Naive B cell (primary cell): ENCODE measurements at places on chromosomes 6 and 20.

- no peaks in the 10 kb centered on the region for H3K27me3 ChIP-seq
- no peak overlapping the region for H3K4me3 ChIP-seq
- no peak for DNase-seq
- H3K27ac ChIP-seq = no peak overlapping the region
Observed at GRCh38 chr6:134359302-134359701, 41.4 kb upstream of the SGK1 start.

GRCh38 chr6:137159912-137160311 is 13.5 kb downstream of the IL22RA2 start:
- peaks cover 46% of the 10 kb centered on the region for H3K4me1 ChIP-seq
- H3K27me3 ChIP-seq = no peaks in the 10 kb centered on the region

DNA sequence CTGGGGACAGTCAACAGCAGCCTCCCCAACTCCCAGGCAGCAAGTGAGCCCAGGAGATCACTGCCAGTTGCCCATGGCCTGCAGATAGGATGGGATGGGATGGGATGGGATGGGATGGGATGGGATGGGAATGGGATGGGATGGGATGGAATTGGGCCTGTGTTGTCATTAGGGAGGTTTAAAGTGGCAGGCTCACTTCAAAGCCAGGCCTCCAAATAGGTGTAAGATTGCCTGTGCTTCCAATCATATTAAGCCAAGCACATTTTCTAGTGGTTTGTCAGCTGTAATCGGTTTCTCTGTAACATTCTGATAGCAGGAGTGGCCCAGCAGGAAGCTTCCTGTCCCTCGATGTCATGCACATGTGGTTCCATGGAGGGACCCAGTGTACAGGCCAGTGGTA is 82.7 kb upstream of the NXT1 start:
- no peaks in the 10 kb centered on the region for H3K4me1 ChIP-seq
- peaks cover 13% of the 10 kb centered on the region for H3K36me3 ChIP-seq
- H3K4me3 ChIP-seq = no peak overlapping the region
- H3K27ac ChIP-seq = no peak overlapping the region
- peaks cover 7% of the 10 kb centered on the region for H3K27me3 ChIP-seq

DNA sequence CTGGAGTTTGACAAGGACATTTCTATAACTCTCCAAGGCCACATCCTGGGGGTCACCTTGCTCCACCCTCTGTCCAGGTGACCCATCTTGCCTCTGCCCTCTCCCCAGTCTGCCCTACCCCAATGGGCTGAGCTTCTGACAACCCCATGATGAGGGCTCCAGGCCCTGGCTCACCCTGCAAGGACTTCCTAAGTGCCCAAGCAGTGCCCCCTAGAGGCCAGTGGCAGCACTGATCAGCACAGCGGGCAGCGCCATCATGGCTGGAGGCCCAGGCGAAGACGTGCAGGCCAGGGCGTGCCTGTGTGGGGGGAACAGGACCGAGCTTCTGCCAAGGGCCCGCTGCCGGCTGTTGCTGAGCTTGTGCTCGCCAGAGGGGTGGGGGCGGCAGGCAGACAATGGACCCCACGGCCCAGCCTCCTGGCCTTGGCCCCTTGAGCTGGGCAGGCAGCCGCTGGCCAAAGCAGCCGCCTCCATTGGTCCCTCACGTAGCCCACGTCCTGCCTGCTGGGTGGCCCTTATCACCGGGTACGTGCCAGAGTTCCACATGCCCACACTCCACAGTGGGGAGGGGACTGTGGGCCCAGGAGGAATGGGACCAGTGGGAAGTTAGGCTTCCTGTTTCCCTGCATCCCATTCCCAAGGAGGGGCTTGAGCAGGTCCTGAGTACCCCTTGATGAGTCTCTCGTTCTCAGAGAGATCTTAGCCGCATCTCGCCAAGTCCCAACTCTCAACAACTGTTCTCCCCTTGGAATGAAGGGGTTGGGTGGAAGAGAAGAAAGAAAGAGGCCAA is 64.3 kb downstream of the MRPL14 start:
- no peak for DNase-seq
- no peak overlapping the region for H3K4me3 ChIP-seq
- H3K4me1 ChIP-seq = peaks cover 6% of the 10 kb centered on the region

DNA sequence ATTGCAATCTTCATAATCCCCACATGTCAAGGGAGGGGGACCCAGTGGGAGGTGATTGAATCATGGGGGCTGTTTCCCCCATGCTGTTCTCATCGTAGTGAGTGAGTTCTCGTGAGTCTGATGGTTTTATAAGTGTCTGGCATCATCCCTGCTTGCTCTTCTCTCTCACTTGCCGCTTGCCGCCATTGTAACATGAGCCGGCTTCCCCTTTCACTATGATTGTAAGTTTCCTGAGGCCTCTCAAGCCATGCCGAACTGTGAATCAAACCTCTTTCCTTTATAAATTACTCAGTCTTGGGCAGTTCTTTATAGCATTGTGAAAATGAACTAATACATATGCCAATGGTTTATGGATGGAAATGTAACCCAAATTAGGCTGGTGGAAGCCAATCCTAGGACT is 109.4 kb upstream of the AKAP12 start:
- no peaks in the 10 kb centered on the region for H3K4me1 ChIP-seq
- DNase-seq = no peak
- H3K4me3 ChIP-seq = no peak overlapping the region

GRCh38 chr6:95095855-95096254 is 481.5 kb upstream of the MANEA start:
- no peaks in the 10 kb centered on the region for H3K36me3 ChIP-seq
- no peaks in the 10 kb centered on the region for H3K27me3 ChIP-seq
- H3K4me3 ChIP-seq = no peak overlapping the region
- DNase-seq = no peak
- H3K4me1 ChIP-seq = no peaks in the 10 kb centered on the region

DNA sequence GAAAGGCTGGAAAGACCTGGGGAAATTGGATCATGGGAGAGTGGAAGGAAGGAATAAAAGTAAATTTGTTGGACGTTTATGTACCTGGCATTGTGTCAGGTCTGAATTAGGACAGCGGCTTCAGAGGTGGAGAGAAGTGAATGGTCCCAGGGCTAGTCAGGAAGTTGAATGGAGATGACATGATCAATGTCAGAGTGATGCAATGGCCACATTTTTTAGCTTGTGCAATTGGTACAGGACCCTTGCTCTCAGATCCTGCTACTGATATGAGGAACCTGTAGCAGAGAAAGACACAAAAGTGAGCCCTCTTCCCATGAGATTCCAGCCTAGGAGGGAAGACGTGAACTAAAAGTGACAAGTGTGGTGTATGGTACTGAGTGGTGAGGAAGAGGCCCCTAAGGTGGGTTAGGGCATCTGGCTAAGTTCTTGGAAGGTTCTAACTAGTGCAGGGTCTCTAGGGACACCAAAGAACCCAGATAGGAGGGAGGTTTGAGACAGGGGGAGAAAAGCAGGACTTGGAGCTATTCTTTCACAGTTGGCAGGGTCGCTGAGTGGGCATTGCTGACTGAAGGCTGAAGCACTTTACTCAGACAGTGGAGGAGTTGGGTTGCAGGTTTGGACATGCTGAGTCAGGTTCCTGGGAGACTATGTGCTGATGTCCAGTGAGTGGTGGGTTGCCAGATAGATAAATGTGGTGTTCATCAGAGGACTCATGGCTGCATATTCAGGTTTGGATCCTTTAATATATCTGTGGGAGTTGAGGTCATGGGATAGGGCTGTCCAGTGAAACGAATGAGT is 266.1 kb upstream of the RNF24 start:
- no peak overlapping the region for H3K4me3 ChIP-seq
- no peaks in the 10 kb centered on the region for H3K27me3 ChIP-seq
- no peak for DNase-seq
- no peak overlapping the region for H3K27ac ChIP-seq
- H3K4me1 ChIP-seq = no peaks in the 10 kb centered on the region
- H3K36me3 ChIP-seq = no peaks in the 10 kb centered on the region

GRCh38 chr6:1131285-1132079 is 180.4 kb upstream of the FOXQ1 start:
- no peak overlapping the region for H3K4me3 ChIP-seq
- peaks cover 17% of the 10 kb centered on the region for H3K27me3 ChIP-seq
- H3K27ac ChIP-seq = no peak overlapping the region
- no peaks in the 10 kb centered on the region for H3K36me3 ChIP-seq
- H3K4me1 ChIP-seq = no peaks in the 10 kb centered on the region
- DNase-seq = no peak

- no peak overlapping the region for H3K27ac ChIP-seq
- peaks cover 32% of the 10 kb centered on the region for H3K27me3 ChIP-seq
- H3K4me3 ChIP-seq = no peak overlapping the region
- no peak for DNase-seq
Observed at GRCh38 chr6:20334334-20334733, 67.3 kb upstream of the E2F3 start.

- H3K4me3 ChIP-seq = no peak overlapping the region
- no peaks in the 10 kb centered on the region for H3K27me3 ChIP-seq
- peaks cover 8% of the 10 kb centered on the region for H3K36me3 ChIP-seq
- peaks cover 4% of the 10 kb centered on the region for H3K4me1 ChIP-seq
- H3K27ac ChIP-seq = no peak overlapping the region
Observed at GRCh38 chr6:35023091-35024000, 117.8 kb downstream of the TCP11 start.

- H3K36me3 ChIP-seq = no peaks in the 10 kb centered on the region
- no peaks in the 10 kb centered on the region for H3K27me3 ChIP-seq
- H3K4me3 ChIP-seq = no peak overlapping the region
- H3K4me1 ChIP-seq = no peaks in the 10 kb centered on the region
- no peak overlapping the region for H3K27ac ChIP-seq
Observed at GRCh38 chr6:65452333-65452732, 254.7 kb downstream of the EYS start.

DNA sequence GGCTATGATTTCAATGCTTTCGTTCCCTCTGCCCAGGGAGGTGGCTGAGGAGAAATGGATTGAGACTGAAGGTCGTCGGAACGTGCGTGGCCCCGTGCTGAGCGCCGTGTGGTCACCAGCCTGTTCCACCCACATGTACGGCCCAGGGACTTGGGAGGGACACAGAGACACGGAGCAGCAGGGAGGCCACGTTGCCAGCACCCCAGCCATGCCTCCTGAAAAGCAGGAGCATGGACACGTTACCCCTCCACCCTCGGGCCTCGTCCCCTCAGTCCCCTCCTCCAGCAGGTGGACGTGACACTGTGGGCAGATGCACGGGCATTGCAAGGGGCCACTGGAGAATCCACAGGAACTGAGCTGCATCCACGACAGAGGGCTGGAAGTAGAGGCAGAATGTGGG is 133.1 kb upstream of the CST7 start:
- H3K27me3 ChIP-seq = peaks cover 6% of the 10 kb centered on the region
- no peaks in the 10 kb centered on the region for H3K36me3 ChIP-seq
- no peak for DNase-seq
- no peak overlapping the region for H3K4me3 ChIP-seq

DNA sequence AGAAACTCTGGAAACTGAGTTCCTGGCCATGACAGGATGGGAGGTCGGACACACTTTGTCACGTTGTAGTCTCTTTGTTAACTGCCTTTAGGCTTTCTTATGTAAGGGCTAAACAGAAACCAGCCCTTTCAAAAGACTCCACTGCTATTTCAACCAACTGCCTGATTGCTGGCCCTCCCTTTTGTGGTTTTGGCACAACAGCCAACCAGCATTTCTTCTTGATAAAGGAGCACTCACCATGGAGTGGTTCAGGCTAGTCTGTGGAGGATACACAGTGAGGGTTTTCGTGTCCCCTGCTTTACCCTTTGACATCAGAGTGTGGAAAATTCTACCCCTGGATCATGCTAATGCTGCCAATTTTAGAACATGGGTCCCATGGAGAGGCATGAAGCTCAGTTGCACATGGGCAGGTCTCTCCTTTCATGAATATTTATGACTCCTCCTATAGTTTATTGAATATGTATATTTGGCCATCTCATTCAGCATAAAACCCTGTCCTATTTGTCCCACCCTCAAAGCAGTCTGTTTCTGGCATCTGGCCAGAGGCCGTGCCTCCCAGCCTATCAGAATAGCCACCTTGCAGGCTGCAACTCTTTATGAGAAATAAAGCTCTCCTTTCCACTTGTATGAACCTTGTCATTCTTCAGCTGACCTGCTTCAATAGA is 148.3 kb downstream of the HS3ST5 start:
- H3K27me3 ChIP-seq = peaks cover 5% of the 10 kb centered on the region
- no peak for DNase-seq
- H3K4me1 ChIP-seq = no peaks in the 10 kb centered on the region
- no peak overlapping the region for H3K27ac ChIP-seq

- H3K27ac ChIP-seq = no peak overlapping the region
- H3K27me3 ChIP-seq = no peaks in the 10 kb centered on the region
- no peak for DNase-seq
- no peak overlapping the region for H3K4me3 ChIP-seq
- peaks cover 23% of the 10 kb centered on the region for H3K36me3 ChIP-seq
Observed at GRCh38 chr6:89859744-89860143, 30.1 kb downstream of the CASP8AP2 start.

DNA sequence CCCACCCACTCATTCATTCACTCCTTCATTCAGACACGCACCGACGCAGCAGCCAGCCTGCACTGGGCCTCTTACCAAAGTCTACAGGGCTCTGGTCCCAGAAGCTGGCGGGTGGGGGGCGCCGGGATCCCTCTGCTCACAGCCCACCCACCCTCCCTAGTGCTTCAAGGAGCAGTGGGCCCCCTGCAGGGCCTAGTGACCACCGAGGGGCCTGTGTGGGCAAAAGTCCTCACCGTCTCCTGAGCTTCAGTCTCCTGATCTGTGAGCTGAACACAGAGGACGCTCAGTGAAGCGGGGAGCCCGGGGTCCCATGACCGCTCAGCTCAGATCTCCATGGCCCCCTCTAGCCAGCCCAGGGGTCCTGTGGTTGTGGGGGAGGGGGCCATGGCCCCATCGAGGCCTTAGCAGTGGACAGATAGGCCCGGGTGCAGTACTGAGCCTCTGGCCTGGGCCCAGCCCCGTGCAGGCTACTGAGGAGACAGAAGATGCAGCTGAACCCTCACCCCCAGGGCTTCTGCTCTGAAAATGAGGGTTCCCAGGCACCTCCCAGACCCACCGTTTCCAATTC is 33.4 kb upstream of the MRGBP start:
- no peak overlapping the region for H3K27ac ChIP-seq
- peaks cover 5% of the 10 kb centered on the region for H3K4me1 ChIP-seq

DNA sequence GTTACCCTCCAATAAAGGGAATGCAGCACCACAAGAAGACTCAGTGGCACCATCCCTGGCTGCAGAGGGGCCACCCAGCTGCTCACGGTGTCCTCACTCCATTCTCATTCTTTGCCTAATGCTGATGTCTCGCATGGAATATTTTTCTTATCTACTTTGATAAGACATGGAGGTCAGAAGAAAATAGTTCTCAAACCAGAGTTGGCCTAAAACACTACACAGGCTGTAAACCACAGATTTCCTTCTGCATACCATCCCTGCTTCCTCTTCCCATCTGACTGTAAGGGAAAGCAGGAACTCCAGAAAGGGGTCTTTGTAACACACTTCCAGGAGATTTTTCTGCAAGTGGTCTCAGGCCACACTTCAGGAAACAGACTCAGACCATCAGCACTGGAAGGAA is 43.1 kb upstream of the CD93 start:
- H3K36me3 ChIP-seq = no peaks in the 10 kb centered on the region
- no peaks in the 10 kb centered on the region for H3K27me3 ChIP-seq
- peaks cover 4% of the 10 kb centered on the region for H3K4me1 ChIP-seq
- no peak overlapping the region for H3K4me3 ChIP-seq
- no peak overlapping the region for H3K27ac ChIP-seq
